ENCODE measurements at places on chromosomes 3 and 15.

- DNase-seq: no peak
These were observed 49.8 kb downstream of the MBNL1 start for GRCh38 chr3:152318512-152318911.

DNA sequence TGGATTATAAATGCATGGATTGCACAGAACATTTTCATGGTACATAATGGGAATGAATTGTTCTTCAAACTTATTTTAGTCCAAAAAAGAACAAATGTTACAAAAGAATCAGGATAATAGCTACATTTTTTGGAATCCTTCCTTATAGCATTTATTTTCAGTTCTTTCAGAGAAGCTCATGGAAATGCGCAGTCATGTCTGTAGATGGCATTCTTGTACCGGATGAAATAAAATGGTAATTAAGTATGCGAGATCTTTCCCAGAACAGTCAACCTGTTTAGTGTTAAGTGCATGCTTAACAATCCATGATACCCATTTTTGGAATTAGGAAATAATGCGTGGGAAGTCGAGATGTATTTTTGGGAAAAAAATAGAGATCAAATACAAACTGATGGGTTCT lies 38.2 kb upstream of the GOLGA8B start:
- peak; percentile 13 for DNase-seq

DNA sequence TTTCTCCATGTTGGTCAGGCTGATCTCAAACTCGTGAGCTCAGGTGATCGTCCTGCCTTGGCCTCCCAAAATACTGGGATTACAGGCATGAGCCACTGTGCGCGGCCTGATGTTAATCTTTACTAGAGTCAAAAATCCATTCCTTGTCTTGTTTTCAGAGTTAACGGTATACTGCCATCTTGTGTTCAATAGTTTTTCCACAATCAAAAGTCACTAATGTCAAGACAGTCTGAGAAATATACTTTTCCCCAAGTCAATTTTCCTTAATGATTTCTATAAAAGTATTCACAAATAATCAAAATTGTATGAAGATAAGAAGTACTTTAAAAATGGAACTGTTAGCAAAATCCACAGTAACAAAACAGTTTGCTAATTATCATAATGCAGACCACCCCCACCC lies 8.5 kb downstream of the CRBN start:
- DNase-seq: no peak

GRCh38 chr3:106582151-106582550 lies 713.3 kb upstream of the CBLB start:
- DNase-seq: no peak

- DNase-seq: no peak
These were observed 34.1 kb downstream of the WHAMM start for GRCh38 chr15:82843566-82843965.

DNA sequence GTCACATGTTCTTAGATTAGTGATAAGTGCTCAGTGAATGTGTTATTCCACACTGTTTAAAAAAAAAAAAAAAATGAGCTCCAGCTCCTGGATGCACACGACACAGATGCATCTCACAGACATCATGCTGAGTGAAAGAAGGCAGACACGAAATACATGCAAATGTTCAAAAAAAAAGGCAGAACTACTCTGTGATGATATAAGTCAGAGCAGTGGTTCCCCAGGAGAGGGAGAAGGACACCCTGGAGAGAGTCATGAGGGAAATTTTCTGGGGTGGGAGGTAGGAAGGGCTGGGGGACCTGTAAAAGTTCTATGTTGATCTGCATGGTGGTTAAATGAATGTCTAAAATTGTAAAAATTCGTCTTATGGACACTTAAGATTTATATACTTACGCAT lies 4.3 kb downstream of the CSRNP1 start:
- DNase-seq: no peak

GRCh38 chr3:54536450-54536849 lies 391.4 kb downstream of the LRTM1 start:
- no peak for DNase-seq

DNA sequence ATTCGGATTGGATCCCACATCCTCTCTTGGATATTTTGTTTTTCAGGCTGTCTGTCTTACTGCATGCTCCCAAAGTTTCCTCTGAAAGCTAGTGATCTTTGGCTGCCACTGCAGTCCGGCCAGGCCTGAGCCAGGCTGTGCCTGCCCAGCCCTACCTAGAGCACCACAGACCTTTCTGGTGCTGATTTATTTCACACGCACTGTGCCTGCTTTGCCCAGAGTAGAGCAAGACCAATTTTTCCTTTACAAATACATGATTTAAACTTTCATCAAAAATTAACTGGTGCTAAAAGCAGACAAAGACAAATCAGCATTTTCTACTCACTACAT lies 28.0 kb upstream of the NDUFB4 start:
- no peak for DNase-seq

GRCh38 chr15:93102211-93102610 lies 13.2 kb upstream of the RGMA start:
- no peak for DNase-seq

- no peak for DNase-seq
These were observed 3.4 kb upstream of the DISP2 start for GRCh38 chr15:40354408-40355171.

- no peak for DNase-seq
These were observed 58.0 kb downstream of the CGGBP1 start for GRCh38 chr3:88000853-88001252.

DNA sequence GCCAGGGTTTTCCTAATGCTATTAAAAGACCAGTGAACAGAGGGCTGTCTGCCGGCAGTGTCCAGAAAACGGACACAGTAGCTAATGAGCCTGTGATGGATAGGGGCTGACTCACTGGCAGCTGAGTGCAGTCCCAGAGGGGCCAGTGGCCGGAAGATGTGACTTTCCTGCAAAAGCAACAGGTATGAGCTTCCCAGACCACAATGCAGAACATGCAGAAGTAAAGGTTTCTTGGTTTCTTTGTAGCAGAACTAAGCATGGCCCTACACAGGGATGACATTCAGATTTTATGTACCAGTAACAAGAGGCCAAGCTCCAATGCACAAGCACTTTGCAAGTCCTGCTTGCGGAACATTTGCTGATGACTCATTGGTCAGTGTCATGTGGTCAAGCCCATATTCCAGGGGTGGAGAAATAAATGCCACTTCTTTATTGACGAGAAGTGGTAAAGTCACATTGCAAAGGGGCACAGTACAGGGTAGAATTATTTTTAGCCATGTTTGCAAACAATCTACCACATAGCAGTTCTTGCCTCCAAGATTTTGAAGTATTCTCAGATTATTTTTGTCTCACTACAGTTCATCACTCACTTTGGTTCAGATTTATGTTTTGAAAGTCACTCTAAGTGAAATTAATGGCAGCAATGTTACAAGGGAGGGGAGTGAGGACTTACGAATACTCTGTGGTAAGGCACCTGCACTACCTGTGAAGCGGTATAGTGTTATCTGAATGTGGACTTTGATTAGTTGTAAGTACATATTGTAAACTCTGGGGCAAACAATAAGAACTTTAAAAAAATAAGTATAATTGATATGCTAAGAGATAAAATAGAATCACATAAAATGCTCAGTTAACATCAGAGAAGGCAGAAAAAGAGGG lies 263.3 kb downstream of the ABHD5 start:
- no peak for DNase-seq

DNA sequence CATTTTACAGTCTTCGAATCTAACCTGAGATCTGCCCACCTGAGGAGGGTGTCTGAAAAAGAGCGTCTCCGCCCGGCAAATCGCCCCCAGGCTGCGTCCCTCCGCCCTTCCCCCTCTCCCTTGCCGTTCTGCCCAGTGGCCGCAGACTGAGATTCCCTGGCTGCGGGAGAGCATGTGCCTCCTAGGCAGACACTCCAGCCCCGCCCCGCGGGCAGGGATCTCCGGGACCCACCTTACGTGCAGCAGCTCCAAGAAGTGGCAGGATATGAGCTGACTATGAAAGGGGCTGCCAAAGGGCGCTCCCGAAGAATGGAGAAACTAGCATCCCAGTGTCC lies 2.7 kb upstream of the WNT5A start:
- no peak for DNase-seq

- DNase-seq: no peak
These were observed 133.9 kb downstream of the MYLK start for GRCh38 chr3:123750209-123750608.

DNA sequence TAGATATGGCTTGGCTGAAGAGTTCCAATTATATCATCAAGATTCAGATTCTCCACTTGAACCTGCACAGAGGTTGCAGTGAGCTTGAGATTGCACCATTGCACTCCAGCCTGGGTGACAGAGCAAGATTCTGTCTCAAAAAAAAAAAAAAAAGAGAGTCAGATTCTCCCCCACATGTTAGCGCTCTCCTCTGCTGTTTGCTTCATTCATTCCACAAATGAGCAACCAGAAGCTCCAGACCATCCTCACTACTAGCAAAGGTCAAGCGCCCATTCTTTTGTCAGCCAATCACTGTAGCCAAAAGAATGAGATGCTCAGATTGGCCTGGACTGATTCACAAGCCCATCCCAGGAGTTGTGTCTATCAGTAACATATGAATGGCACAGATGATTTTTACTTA lies 28.4 kb upstream of the TCF12 start:
- DNase-seq: no peak

GRCh38 chr3:187748050-187748481 lies 2.8 kb upstream of the BCL6 start:
- DNase-seq: peak; percentile 94

DNA sequence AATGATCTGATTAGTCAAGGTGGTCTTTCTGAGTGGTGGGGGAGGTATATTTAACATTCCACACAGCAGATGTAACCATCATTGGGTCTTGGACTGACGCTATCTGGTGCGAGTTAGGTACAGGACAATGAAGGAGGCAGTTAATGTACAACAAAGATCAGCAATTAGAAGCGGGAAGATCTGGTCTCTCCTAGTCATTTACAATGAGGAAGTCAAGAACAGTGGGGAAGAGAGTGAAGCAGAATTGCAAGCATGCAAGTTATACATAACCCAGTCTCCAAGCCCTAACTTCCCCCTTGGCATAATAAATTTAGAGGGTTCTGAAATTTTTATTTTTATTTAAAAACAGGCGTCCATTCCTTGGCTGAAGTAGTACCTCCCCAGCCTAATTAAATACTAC lies 14.1 kb downstream of the GPD1L start:
- DNase-seq: no peak

- peak; percentile 94 for DNase-seq
These were observed 27.1 kb downstream of the SLC28A2 start for GRCh38 chr15:45279024-45279698.

- DNase-seq: no peak
These were observed 7.1 kb upstream of the ACAD9 start for GRCh38 chr3:128872282-128872681.

DNA sequence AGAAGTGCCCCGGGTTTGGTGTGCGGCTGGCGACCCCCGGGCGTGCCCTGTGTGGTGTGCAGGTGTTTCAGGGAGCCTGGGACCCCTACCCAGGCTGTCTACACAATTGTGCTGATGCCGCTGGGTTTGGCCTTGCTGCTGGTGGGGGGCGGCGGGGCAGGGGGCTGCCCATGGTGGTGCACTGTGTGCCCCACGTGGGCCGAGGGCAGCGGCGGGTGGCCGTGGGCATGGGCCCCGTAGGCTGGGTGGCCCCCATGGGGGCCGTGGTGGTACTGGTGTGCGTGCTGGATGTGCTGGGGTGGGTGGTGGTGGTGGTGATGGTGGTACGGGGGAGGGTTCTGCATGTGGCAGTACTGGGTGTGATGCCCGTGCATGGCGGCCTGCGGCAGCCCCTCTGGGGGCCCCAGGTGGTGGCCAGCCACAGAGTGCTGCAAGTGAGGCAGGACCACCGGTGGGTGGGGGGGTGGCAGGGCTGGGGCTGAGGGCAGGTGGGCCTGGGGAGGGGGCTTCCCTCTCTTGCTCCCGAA lies 59.6 kb upstream of the RPL32 start:
- no peak for DNase-seq

DNA sequence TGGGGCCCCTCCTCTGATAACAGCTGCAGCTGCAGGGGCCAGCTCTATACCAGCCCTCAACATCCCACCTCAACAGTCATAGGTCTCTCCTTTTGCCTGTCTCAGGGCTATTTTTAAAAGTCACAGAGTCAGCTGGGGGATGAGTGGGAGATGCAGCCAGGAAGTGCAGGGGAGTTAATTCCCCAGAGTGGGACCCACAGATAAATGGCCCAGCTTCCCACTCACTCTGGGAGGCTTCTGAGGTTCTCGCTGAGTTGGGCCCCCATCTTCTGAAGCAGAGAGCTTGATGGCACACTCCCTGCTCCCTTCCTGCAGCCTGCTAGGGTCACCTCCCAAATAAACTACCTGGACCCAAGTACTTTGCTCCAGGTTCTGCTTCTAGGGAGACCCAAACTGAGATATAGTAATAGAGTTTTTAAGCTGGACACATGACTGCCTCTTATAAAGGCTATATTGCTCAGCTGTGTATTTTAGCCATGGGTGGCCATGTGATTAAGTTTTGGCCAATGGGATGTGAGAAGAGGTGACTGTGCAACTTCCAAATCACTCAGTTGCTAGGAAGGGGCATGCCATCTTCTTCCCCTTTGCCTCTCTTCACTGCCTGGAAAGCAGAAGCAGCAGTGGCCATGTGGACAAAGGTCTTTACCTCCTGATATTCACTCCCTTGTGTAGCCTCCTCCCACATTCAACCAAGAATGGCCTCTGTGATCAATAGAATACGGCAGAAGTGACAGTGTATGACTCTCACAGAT lies 15.5 kb upstream of the VIPR1 start:
- DNase-seq: no peak

DNA sequence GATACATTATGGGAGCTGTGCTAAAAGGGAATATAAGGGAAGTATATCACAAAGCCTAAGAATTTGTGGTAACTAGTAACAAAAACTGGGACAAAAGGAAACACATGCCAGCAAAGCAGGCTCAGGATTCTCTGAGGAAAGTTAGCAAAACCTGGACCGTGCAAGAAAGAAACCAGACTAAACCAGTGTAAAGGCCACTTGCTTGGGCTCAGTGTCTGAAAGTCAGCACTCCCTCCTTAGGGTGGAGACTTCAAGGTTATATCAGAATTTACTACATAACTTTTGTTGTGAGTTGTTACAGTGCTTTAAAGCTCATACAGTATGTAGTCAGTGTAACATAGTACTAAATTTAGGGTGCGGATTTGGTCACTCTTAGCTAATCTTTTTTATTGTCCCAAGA lies 269.9 kb upstream of the GADL1 start:
- DNase-seq: no peak

- no peak for DNase-seq
These were observed 61.0 kb downstream of the KLF13 start for GRCh38 chr15:31387479-31388118.

- no peak for DNase-seq
These were observed 85.7 kb upstream of the MYZAP start for GRCh38 chr15:57505949-57506391.

DNA sequence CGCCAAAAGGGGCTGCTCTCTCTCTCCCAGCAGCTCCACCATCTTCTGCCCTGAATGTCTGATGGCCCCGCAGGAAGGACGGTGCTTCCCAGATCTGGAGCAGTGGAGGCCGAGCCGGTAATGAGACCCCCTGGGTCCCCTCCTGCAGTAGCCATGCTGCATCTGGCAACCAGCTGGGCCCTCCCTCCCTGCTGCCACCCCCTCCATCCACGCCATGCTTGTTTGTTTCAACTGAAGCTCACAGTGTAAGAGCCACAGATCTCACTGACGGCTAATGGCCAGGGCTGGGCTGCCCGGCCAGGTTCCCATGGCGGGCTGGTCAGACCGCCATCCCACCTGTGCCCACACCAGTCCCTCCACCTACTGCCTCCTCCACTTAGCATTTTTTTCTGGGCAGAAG lies 260.8 kb downstream of the UACA start:
- no peak for DNase-seq

GRCh38 chr15:22794063-22794462 lies 7.6 kb downstream of the NIPA1 start:
- no peak for DNase-seq
